Stimulated activated CD8-positive, alpha-beta memory T cell treated with anti-CD3 and anti-CD28 coated beads, Interleukin-7, amount 100 ng/mL, for 1 hour (primary cell): ENCODE measurements at places on chromosomes 11 and 22.

DNA sequence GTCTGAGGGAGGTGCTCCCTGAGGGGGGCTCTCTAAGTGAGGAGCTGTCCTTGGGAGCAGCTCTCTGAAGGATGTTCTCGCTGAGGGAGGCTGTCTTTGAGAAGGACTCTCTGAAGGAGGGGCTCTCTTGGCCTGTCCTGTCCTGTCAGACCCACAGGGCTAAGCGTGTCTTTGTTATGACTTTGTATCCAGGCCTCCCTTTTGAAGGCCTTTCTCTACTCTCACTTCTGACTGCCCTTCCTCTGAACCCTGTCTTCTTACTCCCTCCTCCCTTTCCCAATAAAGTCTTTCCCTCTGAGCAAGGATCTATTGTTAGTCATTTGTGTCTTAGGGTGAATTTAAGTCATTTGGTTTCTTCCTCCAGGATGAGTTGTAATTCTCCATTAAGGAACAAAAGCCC lies 330.1 kb upstream of the PLET1 start:
- DNase-seq = no peak

GRCh38 chr11:95453616-95454171 lies 222.7 kb upstream of the SESN3 start:
- no peak for DNase-seq

- no peak for DNase-seq
These were observed 410.7 kb downstream of the MIAT start for GRCh38 chr22:27068121-27068520.

DNA sequence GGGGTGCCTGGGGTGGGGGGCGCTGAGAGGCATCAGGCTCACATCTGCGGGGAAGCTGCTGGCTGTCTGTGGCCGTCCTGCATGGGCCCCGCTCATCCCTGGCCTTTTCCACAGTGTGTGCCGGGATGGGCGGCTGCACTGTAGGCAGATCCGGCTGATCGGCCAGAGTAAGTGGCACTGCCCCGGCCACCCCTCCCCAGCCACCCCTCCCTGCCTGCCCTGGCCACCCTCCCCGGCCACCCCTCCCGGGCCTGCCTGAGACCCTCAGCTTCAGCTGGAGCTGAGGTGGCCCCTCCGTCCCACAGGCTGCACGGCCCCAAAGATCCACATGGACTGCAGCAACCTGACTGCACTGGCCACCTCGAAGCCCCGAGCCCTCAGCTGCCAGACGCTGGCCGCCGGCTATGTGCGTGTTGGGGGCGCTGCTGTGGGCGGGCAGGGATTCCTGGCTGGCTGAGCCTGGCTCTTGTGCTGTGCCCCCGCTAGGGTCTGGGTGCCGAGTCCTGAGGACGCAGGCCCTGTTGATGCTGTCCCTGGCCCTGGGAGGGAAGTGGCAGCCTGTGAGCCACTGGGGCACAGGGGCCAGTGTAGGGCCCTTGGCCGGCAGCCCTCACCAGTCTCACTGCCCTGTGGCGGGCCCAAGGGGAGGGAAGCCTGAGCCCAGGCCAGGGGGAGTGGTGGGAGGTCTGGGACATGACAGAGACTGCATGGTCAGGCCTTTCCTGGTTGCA lies 10.9 kb downstream of the MUC2 start:
- no peak for DNase-seq

DNA sequence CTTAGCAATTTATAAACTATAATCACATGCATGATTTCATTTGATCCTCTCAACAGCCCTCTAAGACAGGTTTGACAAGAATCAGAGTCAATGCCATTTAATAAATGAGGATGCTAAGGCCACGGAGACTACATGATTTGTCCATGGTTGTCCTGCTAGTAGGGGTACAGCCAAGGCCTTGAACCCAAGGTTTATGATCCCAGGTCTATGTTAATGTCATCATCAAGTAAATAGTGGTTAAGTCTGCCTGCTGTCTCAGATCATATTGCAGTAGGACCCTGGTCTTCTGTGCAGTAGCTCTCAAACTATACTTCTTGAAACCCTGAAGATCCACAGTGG lies 17.7 kb upstream of the SYTL2 start:
- DNase-seq = no peak

DNA sequence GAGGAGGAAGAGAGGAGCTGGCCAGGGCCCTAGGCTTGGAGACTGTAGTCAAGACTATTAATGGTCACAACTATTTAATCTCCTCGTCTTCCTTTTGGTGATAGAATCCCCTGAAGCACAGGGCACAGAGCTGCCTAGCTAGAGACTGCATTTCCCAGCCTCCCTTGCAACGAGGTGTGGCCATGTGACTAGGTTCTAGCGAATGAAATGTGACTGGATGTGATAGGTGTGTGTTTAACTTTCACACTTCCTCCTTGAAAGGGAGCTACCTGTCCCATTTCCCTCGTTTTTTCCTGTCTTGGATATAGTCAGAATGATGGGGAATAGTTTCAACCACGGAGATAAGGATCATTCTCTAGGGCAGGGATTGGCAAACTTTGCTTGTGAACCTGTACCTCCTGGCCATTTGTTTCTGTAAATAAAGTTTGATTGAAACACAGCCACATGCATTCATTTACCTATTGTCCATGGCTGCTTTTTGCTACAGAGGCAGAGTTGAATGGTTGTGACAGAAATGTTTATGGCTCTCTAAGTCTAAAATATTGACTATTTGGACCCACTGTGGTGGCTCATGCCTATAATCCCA lies 313.5 kb downstream of the MIAT start:
- DNase-seq = no peak

DNA sequence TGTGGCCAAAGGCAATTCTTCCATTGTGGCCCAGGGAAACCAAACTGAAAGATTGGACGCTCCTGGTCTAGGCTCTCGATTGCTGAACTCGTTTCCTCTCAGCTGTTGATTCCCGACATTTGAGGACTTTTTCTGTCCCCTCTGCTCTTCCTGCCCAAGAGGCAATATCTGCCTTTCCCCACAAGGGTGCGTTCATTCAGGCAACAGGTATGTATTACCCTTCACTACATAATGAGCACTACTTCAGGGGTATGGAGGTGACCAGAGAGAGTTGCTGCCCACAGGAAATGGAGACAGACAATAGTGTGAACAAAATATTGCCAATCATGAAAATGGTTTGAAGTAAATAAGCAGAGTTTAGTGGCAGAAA lies 8.2 kb downstream of the PTH start:
- DNase-seq = no peak

- no peak for DNase-seq
These were observed 5.5 kb downstream of the RFPL2 start for GRCh38 chr22:32199341-32199740.

- DNase-seq = no peak
These were observed 4.1 kb downstream of the TRABD start for GRCh38 chr22:50189849-50190181.

DNA sequence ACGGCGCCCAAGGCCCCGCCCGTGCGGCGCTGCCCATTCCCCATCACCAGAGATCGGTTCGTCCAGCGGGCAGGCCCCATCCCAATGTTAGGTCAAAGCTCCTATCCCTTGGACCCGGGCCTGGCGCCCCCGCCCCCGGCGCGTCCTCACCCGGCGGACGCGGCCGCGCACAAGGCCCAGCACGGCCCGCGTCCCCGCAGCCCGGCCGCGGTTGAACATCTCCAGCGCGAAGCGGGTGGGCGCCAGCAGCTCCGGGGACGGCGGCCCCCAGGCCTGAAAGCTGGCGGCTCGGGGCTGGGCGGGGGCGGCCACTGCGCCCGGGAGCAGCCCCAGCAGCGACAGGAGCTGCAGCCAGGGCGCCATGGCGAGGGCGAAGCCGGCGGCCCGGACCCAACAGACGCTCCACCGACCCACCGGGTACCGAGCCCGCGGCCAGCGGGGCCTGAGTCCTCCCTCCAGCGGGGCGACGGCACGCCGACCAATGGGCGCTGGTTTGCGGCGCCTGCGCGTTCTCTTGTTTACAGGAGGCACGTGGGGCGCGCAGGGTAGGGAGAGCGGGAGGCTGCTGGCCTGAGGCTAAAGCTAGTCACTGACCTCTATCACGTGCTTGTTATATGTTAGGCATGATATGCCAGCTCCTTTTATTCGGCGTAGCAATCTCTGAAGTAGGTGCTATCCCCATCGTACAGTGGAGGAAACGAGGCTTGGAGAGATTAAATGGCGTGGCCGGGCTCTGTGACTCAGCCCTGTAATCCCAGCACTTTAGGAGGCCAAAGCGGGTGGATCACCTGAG lies at the start of gene CTSF:
Gene CTSF, minus strand, starts transcription at position 483 of the 793 bp plus-strand sequence. Its CDS starts 120 bp downstream, at position 363.
- DNase-seq = peak; percentile 51

DNA sequence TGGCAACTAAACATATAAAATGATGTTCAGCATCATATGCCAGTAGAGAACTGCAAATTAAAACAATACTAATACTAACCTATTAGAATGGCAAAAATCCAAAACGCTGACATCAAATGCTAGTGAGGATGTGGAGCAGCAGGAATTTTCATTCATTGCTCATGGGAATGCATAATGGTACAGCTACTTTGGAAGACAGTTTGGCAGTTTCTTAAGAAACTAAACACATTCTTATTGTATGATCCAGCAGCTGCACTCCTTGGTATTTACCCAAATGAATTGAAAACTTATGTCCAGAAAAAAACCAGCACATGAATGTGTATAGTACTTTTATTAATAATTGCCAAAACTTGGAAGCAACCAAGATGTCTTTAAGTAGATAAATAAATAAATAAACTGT lies 258.0 kb downstream of the TENM4 start:
- DNase-seq = no peak

- DNase-seq = no peak
These were observed 20.3 kb upstream of the APLP2 start for GRCh38 chr11:130049328-130049771.

- no peak for DNase-seq
These were observed 73.2 kb upstream of the NUP50 start for GRCh38 chr22:45090497-45090910.

DNA sequence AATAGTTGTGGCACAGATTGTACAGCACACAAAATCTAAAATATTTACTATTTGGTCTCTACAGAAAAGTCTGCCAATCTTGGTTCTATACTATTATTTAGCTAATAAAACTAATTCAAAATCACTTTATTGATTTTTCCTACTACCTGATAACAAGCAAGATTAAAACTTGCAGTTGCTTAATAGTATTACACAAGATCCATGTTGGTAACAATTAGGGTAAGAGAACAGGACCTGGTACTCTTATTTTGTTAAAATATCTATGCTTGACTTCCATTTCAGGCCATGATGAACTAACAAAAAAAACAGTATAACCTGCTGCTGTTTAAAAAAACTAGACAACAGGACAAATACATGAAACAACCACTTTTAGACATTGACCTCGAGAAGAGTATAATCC lies 52.4 kb downstream of the CWF19L2 start:
- no peak for DNase-seq

- no peak for DNase-seq
These were observed 71.0 kb downstream of the BRD1 start for GRCh38 chr22:49756676-49757075.

DNA sequence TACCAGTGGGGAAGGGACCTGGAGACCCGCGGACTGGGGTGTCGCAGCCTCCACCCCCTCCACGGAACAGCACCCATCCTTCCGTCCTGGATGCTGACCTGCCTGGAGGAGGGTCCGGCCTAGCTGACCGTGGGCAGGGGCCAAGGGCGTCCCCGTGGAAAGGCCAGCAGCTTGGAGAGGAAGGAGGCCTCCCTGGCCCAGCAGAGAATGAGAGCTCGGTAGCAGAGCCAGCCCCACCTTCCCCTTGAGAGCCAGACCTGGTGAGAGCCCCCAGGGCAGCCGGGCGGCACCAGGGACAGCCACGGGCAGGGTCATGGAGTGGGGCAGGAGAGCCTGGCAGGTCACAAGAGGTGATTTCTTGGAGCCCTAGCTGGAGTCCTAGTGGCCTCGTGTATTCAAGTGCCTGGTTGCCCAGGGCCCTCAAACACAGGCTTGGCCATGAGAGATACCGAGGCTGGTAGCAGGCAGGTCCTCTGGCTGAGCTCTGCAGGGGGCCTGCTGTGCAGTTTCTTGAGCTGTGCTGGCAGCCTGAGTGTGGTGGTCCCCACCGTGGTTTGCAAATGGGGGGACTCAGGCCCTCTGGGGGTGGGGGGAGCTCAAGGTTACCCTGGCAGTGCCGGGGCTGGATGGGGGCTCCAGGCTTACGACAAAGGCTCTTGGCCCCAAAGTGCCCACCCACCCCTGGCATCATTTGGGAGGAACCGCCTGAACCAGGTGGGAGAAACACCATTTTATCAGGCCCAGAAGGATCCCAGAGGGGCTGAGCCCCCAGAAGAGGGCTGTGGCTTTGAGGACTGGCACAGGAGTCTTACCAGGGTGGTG lies 7.6 kb downstream of the TSPAN32 start:
- DNase-seq = no peak

GRCh38 chr11:72741849-72742512 lies 10.2 kb downstream of the ARAP1 start:
- no peak for DNase-seq
